Globus pallidus (tissue), 1 donor: ENCODE measurements at places on chromosomes 7 and 10.

DNA sequence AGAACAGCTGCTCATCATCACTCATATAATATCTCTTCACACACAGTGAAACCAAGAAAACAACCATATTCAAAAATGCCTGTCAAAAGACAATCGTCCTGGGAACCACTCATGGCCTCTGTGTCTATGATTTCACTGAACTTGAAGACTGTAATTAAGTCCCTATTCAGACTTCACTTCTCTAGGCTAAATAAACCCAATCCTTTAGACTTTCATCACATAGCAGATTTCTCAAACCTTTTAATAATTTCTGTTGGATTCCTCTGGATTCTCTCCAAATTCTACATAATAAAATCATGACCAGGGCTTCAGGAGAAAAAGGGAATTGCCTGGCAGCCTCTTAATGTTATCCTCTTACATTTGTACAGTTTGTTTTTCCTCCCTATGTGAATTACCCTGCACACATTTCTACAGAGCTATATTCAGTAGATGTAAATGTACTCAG, 201.1 kb downstream of the LRRN3 start:
- DNase-seq: no peak

DNA sequence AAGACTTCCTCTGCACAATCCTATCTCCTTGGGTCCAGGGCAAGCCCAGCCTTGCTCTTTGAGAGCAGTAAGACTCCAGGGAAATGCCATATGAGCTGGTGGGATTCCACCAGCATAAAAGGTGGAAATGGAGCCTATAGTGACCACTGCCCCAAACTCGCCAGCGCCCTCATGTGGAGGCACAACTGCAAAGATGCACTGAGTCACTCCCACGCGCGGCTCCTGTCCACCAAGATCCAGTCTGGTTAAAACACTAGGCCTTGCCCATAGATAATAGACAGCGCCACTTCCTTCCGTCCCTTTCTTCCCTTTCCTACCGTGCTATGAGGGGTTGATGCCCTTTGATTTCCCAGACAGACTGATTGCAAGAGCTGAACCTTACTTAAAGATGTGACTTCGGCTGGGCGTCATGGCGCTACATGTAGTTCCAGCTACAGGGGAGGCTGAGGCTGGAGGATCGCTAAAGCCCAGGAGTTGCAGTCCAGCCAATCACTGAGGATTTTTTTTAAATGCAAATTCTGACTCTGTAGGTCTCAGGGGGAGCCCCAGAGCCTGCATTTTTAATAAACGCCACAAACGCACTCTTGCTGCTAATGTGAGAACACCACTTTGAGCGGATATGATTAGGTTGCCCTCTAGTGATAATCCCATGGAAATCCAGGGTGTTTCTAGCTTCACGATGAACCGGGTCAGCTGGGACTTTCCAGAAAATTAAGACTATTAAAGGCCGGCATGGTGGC, 136.5 kb downstream of the EPC1 start:
- DNase-seq: no peak

DNA sequence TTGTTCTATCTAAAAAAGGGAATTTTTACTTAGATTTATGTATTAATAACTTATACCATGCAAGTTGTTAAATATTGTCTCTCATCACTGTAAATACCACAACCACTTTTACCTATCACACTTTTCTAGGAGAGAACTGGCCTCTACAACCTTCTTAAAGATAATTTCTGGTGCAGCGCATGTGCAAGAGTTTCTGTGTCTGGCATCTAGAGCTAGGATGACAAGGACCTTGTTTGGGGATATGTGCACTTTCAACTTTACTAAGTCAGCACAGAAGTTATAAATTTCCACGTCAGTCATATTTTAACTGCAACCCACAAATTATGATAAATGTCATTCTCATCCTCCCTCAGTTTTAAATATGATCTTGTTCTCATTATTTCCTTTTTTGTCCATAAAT, 156.9 kb upstream of the ADCY1 start:
- DNase-seq: no peak

GRCh38 chr7:70667406-70667805, 464.5 kb upstream of the GALNT17 start:
- DNase-seq: no peak

- no peak for DNase-seq
Observed at GRCh38 chr10:70341016-70341415, 41.4 kb downstream of the LRRC20 start.

- peak; percentile 73 for DNase-seq
Observed at GRCh38 chr10:119657725-119658124, 6.5 kb downstream of the BAG3 start.

DNA sequence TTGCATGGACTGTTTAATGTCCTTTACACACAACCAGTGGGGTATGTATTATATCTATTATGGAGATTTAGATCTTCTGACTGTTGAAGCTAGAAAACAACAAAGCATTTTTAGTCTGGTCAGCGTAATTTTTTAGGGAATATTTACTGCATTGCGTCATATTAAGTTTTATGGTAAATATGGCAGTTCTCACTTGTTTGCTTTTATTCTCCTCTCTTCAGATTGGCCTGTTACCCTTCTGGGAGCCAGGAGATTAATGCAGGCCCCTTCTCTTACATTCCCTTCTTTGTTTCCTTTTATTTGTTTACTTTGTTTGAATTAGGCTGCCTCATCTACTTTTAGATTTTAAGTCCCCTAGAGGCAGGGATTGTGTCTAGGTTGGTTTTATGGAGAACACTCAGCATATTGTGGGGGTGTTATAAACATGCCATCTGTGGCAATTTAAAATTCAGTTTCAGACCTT, 13.8 kb downstream of the UBE2D1 start:
- DNase-seq: no peak

GRCh38 chr7:77651575-77652162, 44.6 kb upstream of the RSBN1L start:
- peak; percentile 24 for DNase-seq

- no peak for DNase-seq
Observed at GRCh38 chr10:121822180-121822579, 105.7 kb downstream of the ATE1 start.

GRCh38 chr10:69861251-69862240, 59.8 kb downstream of the COL13A1 start:
- DNase-seq: no peak

DNA sequence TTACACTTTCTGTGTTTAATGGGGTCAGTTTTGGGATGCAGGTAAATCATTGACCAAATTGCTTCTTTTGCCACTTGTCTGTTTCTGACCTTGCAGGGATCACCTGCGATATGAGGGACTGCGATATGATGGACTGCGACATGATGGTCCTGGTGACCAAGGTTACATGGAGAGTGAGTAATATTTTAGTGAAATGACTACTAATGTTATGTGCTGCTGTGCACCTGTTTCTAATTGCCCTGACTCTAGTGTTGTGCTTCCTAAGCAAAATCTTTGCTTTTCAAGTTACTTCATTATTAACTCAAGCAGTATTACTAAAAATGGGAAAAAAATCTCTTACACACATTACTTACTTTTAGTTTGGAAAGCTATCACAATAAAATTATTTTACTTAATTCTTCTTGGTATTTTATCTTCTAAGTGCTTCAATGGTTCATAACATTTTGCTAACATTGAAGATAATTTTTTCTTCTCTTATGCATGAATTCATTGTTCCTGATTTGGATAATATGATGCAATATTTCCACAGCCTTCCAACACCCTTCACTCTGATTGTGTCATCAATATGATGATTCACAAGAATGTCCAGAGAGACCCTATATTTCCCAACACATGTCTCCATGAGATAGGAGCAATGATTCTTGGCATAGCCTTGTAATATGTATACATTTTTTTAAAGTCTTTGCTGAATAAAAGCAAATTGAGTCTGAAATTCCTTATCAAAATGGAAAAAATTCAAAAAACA, 306.2 kb upstream of the AKR1E2 start:
- DNase-seq: no peak

- no peak for DNase-seq
Observed at GRCh38 chr10:125296598-125296997, 136.2 kb upstream of the CTBP2 start.
